ENCODE measurements at places on chromosomes 2 and 18.

- no peak for DNase-seq
These were observed 91.2 kb downstream of the VRK2 start for GRCh38 chr2:58137856-58138255.

DNA sequence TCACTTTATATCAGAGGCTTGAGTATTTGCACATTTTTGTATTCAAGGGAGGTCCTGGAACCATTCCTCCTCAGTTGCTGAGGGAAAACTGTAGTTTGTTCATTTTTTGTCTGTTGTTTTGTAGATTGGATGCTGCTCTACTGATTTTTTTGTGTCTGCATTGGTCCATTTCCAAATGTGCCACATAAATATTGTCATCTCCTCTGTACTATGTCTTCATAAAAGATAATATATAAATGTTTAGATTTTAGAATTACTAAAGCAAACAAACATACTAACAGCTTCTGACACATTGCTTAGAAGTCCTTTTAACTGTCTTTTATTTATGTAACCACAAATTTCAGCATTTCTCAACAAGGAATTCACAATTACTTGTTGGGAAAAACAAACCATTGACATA, 356.8 kb downstream of the PLCL1 start:
- no peak for DNase-seq

- DNase-seq: no peak
These were observed 491.0 kb upstream of the NXPH2 start for GRCh38 chr2:139271149-139271548.

DNA sequence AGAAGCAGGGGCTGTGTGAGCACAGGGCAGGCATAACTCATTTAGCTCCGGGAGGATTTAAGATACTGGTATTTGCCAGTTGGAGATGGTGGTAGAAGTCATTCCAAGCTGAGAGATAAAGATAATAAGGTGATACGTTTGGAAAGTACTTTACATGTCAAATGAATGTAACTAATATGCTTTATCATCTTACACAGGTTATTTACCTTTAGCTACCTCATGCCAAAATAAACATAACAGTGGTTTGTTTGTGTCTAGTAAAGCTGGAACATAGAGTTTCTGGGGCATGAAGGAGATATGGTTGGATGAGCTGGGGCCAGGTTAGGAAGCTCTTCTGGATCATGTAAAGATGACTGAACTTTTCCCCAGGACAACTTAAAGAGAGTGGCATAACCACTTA, 126.9 kb upstream of the PIK3C3 start:
- DNase-seq: no peak

DNA sequence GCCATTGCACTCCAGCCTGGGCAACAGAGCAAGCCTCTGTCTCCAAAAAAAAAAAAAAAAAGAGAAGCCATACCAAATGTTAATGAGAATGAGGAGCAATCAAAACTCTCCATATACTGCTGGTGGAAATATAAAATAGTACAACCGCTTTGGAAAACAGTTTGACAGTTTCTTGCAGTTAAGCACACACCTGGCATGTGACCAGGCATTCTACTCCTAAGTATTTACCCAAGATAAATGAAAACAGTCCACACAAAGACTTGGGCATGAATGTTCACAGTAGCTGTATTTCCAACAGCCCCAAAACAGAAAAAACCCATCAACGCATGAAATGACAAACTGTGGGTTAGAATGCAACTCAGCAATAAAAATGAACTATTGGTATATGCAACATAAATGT, 76.0 kb upstream of the ST8SIA5 start:
- DNase-seq: no peak

- DNase-seq: no peak
These were observed 21.1 kb upstream of the CHMP3 start for GRCh38 chr2:86584151-86584913.

DNA sequence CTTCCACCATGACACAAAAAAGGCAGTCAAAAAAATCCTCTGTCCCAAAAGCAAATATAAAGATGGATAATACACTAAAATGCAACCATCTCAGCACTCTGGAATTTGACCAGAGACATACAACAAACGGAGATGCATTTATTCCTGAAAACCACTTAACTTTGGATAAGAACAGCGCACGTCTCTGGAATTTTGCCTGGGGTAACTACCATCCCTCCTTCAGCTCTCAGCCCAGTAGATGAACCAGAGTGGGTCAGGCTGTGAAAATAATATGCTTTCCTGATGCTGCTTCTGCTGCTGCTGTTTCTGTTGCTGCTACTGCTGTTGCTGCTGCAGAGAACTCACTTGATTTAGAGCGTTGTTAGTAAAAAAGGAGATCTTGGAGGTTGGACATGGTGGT, 133.8 kb upstream of the ACVR2A start:
- no peak for DNase-seq

GRCh38 chr2:27242614-27242951, 20.3 kb downstream of the SLC30A3 start:
- no peak for DNase-seq

- no peak for DNase-seq
These were observed 4.5 kb upstream of the ASPRV1 start for GRCh38 chr2:69965756-69966445.

GRCh38 chr2:142757111-142757510, 120.4 kb upstream of the KYNU start:
- DNase-seq: no peak

- no peak for DNase-seq
These were observed 110.3 kb downstream of the PXDN start for GRCh38 chr2:1633936-1634587.

- DNase-seq: no peak
These were observed 105.0 kb upstream of the ZFP36L2 start for GRCh38 chr2:43331422-43331821.

DNA sequence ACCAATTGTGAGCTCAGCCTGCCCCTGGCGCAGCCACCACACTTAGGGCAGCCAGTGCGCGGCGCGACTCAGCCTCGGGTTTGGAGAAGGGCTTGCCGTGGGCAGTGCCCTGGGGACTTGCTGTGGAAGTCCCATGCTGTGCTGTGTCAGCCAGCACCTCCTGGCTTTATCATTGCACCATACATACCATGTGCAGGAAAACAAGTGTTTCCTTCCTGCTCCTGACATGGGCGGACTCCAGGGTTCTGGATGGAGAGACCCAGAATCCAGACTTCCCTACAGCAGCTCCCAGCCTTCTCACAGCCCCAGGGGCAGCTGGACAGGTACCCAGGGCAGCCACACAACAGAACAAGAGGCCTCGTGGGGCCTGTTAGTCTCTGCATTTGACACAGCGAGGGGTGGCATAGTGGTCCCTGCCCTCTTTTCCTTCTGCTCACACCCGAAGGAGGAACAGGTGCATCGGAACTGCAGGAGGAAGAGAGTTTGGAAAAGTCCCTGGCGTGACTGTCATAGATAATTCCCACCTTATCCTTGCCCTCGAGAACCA, 54.2 kb downstream of the SDC1 start:
- no peak for DNase-seq

GRCh38 chr18:1527805-1528204, 623.1 kb downstream of the ADCYAP1 start:
- DNase-seq: no peak

GRCh38 chr2:105515581-105516415, 116.9 kb upstream of the FHL2 start:
- no peak for DNase-seq

- no peak for DNase-seq
These were observed 16.1 kb upstream of the TTLL4 start for GRCh38 chr2:218694405-218695145.

DNA sequence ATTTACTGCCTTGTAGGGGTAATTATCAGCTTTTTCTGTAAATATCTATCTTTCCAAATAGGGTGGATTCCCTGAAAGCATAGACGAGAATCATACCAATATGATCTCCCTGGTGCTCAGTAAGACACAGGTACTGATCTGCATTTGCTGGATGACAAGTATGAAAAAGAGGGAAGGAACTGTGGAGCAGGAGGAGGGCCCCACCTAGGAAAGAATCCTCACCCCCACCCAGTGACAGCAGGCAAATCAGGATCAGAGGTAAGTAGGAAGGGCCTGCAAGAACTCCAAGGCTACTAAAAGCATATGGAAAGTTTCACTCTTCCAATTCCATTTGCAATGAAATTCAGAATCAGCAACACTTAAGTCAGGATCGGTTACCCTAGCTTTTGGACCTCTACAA, 42.3 kb downstream of the METTL8 start:
- no peak for DNase-seq

GRCh38 chr2:178125862-178126261, 13.6 kb downstream of the RBM45 start:
- DNase-seq: no peak

Measured in stimulated activated CD4-positive, alpha-beta T cell treated with anti-CD3 and anti-CD28 coated beads, Interleukin-1b, Interleukin-23, amount 100 ng/mL, for 1 hour (primary cell).